Activated naive CD4-positive, alpha-beta T cell treated with anti-CD3 and anti-CD28 coated beads for 36 hours (primary cell): ENCODE measurements at places on chromosomes 1 and 21. TPM values are rescaled to one million over a fixed set of nuclear protein-coding genes. Genes with fewer than 3 reads are reported as not detected.

Gene HIPK1
- 51.0 TPM for total RNA-seq

Gene CD48
- total RNA-seq, result 340 TPM

Gene OR14I1
- total RNA-seq, result not detected

Gene COL9A2
- total RNA-seq, result 6.8 TPM

Gene RIPPLY3
- not detected for total RNA-seq

Gene MFAP2
- not detected for total RNA-seq

Gene ALX3
- not detected for total RNA-seq

Gene TACSTD2
- not detected for total RNA-seq

Gene PYHIN1
- 4.1 TPM for total RNA-seq

Gene LAMC1
- total RNA-seq, result not detected

GRCh38 chr1:11566042-11566850 is 87.3 kb downstream of the DISP3 start:
- no peak overlapping the region for H3K27ac ChIP-seq
- H3K36me3 ChIP-seq, result no peaks in the 10 kb centered on the region
- DNase-seq, result no peak
- peaks cover 10% of the 10 kb centered on the region for H3K27me3 ChIP-seq
- H3K4me3 ChIP-seq, result no peak overlapping the region
- no peaks in the 10 kb centered on the region for H3K4me1 ChIP-seq

GRCh38 chr1:79042117-79042516 is 35.6 kb upstream of the ADGRL4 start:
- H3K36me3 ChIP-seq, result no peaks in the 10 kb centered on the region
- peaks cover 10% of the 10 kb centered on the region for H3K4me1 ChIP-seq
- no peak overlapping the region for H3K4me3 ChIP-seq
- H3K27ac ChIP-seq, result no peak overlapping the region

- no peaks in the 10 kb centered on the region for H3K27me3 ChIP-seq
- no peak overlapping the region for H3K4me3 ChIP-seq
- no peaks in the 10 kb centered on the region for H3K36me3 ChIP-seq
- no peak overlapping the region for H3K27ac ChIP-seq
- no peak for DNase-seq
These were observed 785.7 kb downstream of the ADGRL2 start for GRCh38 chr1:82586473-82586872.

- H3K27me3 ChIP-seq, result no peaks in the 10 kb centered on the region
- H3K4me3 ChIP-seq, result no peak overlapping the region
These were observed 182.0 kb downstream of the PCP4 start for GRCh38 chr21:40049031-40049930.

- H3K36me3 ChIP-seq, result peaks cover 16% of the 10 kb centered on the region
- DNase-seq, result peak; percentile 97
- H3K27ac ChIP-seq, result peak within 1 kb of the TSS; percentile 96
- peak within 1 kb of the TSS; percentile 98 for H3K4me3 ChIP-seq
- no peaks in the 10 kb centered on the region for H3K27me3 ChIP-seq
These were observed at the start of gene B4GALT3 for GRCh38 chr1:161177112-161177935. B4GALT3 (minus strand) TSS chr1:161177507; CDS start chr1:161176060, 1,447 bp downstream.

DNA sequence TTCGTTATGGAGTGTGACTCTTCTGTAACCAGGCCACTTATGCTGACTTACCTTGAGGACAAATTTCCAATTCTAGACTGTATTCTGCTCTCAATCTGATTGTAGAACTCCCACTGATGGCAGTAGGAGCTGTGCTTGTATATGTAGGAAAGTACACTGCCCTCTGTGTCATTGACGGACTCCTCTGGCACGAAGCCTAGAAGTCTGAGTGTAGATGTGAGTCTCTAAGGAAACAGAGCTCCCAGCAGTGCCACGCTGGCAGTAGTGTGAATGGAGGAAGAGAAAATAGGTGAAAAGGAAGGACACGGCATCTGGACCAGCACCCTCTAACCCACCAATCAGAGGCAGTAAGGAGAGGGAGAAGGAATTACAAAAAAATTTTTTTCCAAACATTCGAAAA is 130.4 kb upstream of the ADGRL2 start:
- no peak for DNase-seq
- H3K36me3 ChIP-seq, result no peaks in the 10 kb centered on the region
- no peaks in the 10 kb centered on the region for H3K27me3 ChIP-seq

DNA sequence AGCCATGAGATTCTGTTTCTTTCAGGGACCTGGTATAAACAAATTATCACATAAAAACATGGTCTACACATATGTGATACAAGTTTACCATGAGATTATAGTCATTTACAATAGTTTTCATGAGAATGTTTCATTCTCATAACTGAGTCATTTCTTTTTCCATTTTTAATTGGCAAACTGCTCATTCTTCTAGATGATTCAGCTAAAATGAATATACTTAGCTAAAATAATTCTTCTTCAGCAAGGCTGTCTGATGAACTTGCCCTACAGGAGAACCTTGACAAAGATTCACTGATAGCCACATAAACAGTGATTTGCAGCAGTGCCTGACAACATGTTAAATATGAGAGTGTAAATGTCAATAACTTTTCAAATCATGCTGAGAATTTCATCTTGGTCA is 253.2 kb downstream of the FMN2 start:
- no peak overlapping the region for H3K27ac ChIP-seq
- no peaks in the 10 kb centered on the region for H3K4me1 ChIP-seq
- no peaks in the 10 kb centered on the region for H3K27me3 ChIP-seq
- DNase-seq, result no peak
- H3K4me3 ChIP-seq, result no peak overlapping the region

DNA sequence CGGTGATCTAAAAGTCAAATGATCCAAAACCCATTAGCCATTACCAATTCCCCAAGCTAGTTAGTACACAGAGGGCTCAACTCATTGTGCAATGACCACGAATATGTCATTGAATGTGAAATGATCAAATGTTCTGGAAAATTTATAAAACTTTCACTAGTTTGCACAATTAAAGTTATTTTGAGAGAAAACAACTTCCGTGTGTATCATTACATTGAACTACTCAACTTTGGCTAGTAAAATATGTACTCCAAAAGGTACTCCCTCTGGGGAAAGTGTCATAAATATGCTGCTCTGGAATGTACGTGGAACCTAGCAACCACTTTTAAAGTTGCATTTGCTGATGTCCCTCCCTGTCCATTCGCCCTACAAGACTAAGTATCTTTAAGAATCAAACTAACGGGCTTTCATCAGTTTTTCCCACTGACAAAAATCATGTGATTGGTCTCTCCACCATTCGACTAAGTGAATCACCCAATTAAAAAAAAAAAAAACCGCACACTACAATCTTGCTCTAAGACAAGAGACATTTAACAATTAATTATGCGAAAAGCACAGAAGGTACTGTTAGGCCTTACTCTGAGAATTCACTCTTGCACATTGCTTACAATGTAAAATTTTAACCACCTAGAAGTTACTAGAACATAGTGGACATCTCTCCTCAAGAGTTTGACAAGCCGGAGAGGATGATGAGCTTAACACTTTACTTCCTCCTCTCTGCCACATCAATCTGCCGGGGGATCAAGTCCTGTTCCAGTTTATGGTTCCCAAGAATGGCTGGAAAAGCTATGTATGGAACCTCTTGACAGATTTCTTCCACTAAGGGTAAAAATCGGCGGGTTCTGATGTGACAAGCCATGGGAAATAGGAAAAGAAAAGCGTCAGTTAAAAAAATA is 1.2 kb downstream of the ACBD3 start:
- H3K27me3 ChIP-seq, result no peaks in the 10 kb centered on the region
- H3K4me1 ChIP-seq, result peaks cover 35% of the 10 kb centered on the region
- peak overlapping the region; percentile 86 for H3K27ac ChIP-seq
- peaks cover 10% of the 10 kb centered on the region for H3K36me3 ChIP-seq
- DNase-seq, result no peak
- H3K4me3 ChIP-seq, result peak overlapping the region; percentile 89

- H3K27ac ChIP-seq, result no peak overlapping the region
- DNase-seq, result no peak
- peaks cover 10% of the 10 kb centered on the region for H3K4me1 ChIP-seq
These were observed 36.1 kb downstream of the DPH5 start for GRCh38 chr1:100989306-100990077.

- H3K36me3 ChIP-seq, result no peaks in the 10 kb centered on the region
- H3K4me3 ChIP-seq, result no peak overlapping the region
- DNase-seq, result no peak
- peaks cover 4% of the 10 kb centered on the region for H3K4me1 ChIP-seq
- no peak overlapping the region for H3K27ac ChIP-seq
These were observed 121.9 kb downstream of the CRYAA start for GRCh38 chr21:43290421-43291346.

- H3K36me3 ChIP-seq, result no peaks in the 10 kb centered on the region
- H3K27me3 ChIP-seq, result no peaks in the 10 kb centered on the region
- H3K27ac ChIP-seq, result peak overlapping the region; percentile 90
- H3K4me3 ChIP-seq, result peak overlapping the region; percentile 60
- DNase-seq, result peak; percentile 88
These were observed 18.3 kb upstream of the IL6R start for GRCh38 chr1:154386643-154387352.

- H3K27me3 ChIP-seq, result no peaks in the 10 kb centered on the region
- DNase-seq, result no peak
- H3K36me3 ChIP-seq, result peaks cover 18% of the 10 kb centered on the region
- H3K27ac ChIP-seq, result no peak overlapping the region
- H3K4me1 ChIP-seq, result peaks cover 38% of the 10 kb centered on the region
These were observed 5.9 kb downstream of the SELENON start for GRCh38 chr1:25805863-25806225.

GRCh38 chr1:81455481-81455880 is 345.3 kb upstream of the ADGRL2 start:
- no peak overlapping the region for H3K27ac ChIP-seq
- H3K36me3 ChIP-seq, result no peaks in the 10 kb centered on the region
- no peak for DNase-seq
- no peak overlapping the region for H3K4me3 ChIP-seq
- peaks cover 3% of the 10 kb centered on the region for H3K27me3 ChIP-seq

DNA sequence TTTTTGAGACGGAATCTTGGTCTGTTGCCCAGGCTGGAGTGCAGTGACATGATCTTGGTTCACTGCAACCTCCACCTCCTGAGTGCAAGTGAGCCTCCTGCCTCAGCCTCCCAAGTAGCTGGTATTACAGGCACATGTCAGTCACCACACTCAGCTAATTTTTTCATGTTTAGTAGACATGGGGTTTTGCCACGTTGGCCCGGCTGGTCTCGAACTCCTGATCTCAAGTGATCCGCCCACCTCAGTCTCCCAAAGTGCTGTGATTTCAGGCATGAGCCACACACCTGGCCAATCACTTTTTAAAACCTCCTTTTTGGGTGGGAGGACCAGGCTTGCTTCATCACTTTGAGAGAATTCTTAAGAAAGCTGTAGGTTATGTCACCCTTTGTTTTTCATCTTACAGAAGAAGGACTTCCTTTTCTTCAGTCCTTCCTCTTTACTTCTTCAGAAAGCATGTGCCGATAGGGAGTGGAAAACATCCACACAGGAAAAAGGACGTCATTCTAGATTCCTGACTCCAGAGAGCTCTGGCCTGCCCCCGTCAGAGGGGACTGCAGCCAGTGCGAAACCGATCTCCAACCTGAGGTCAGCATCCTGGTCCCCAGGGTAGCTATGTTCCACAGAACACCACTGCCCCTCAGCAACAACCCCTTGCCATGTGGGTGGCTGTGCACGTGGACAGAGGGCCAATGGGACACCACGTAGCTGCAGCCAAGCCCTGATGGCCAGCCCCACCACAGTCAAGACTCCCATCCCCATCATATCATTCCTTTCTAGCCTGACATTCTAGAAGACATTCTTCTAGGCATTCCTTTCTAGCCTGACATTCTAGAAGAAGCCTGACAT is 21.9 kb downstream of the NCF2 start:
- H3K4me3 ChIP-seq, result no peak overlapping the region
- H3K27me3 ChIP-seq, result peaks cover 12% of the 10 kb centered on the region
- H3K27ac ChIP-seq, result no peak overlapping the region
- H3K4me1 ChIP-seq, result peaks cover 19% of the 10 kb centered on the region
- no peak for DNase-seq

DNA sequence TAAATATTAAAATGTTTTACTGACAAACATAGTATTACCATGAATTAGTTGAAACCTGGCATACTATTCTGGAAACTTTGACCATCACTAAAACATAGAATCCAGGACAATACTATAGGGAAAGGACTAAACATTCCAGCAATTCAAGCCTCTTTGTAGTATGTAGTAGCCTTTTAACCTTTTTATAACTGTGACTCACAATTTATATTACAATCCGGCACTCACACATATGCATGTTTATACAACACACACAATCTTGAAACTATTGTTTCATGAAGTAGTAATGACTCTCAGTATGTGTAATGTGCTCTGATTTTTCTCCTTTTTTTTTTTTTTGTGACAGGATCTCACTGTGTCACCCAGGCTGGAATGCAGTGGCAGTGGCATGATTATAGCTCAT is 64.3 kb downstream of the ANKRD13C start:
- H3K4me3 ChIP-seq, result no peak overlapping the region
- no peak for DNase-seq
- H3K27me3 ChIP-seq, result no peaks in the 10 kb centered on the region
- H3K27ac ChIP-seq, result no peak overlapping the region

GRCh38 chr21:37294679-37295078 is 27.5 kb upstream of the VPS26C start:
- DNase-seq, result no peak
- H3K27ac ChIP-seq, result no peak overlapping the region
- H3K36me3 ChIP-seq, result no peaks in the 10 kb centered on the region
- H3K4me3 ChIP-seq, result no peak overlapping the region

DNA sequence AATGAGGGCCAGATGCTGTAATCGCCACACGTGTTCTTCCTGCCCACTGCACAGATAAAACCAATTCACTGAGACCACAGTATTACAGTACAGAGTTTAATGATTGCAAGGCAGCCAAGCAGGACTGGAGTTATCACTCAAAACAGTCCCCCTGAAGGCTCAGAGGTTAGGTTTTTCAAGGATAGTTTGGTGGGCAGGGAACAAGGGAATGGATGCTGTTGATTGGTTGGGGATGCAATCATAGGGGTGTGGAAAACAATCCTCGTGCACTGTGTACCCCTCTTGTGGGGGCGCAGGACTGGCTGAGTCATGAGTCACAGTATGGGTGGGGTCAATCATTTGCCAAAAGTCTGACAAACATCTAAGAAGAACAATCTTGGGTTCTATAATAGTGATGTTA is 12.4 kb upstream of the USP1 start:
- no peak overlapping the region for H3K4me3 ChIP-seq
- H3K36me3 ChIP-seq, result no peaks in the 10 kb centered on the region
- no peaks in the 10 kb centered on the region for H3K4me1 ChIP-seq
- no peaks in the 10 kb centered on the region for H3K27me3 ChIP-seq
- DNase-seq, result no peak
- H3K27ac ChIP-seq, result no peak overlapping the region

GRCh38 chr1:54604572-54605370 is 18.6 kb downstream of the FAM151A start:
- H3K27me3 ChIP-seq, result no peaks in the 10 kb centered on the region
- H3K36me3 ChIP-seq, result no peaks in the 10 kb centered on the region
- no peak overlapping the region for H3K4me3 ChIP-seq
- H3K27ac ChIP-seq, result peak overlapping the region; percentile 34
- peak; percentile 62 for DNase-seq
- peaks cover 14% of the 10 kb centered on the region for H3K4me1 ChIP-seq

GRCh38 chr1:234958706-234959657 is 169.7 kb downstream of the TOMM20 start:
- no peaks in the 10 kb centered on the region for H3K36me3 ChIP-seq
- H3K4me3 ChIP-seq, result no peak overlapping the region
- no peaks in the 10 kb centered on the region for H3K27me3 ChIP-seq
- DNase-seq, result no peak
- H3K4me1 ChIP-seq, result peaks cover 88% of the 10 kb centered on the region

- H3K36me3 ChIP-seq, result no peaks in the 10 kb centered on the region
- H3K27me3 ChIP-seq, result peaks cover 6% of the 10 kb centered on the region
- no peak for DNase-seq
- H3K4me1 ChIP-seq, result no peaks in the 10 kb centered on the region
- no peak overlapping the region for H3K4me3 ChIP-seq
These were observed 397.2 kb downstream of the DUSP10 start for GRCh38 chr1:221344693-221345092.
